ENCODE measurements at places on chromosomes 7 and 10.

DNA sequence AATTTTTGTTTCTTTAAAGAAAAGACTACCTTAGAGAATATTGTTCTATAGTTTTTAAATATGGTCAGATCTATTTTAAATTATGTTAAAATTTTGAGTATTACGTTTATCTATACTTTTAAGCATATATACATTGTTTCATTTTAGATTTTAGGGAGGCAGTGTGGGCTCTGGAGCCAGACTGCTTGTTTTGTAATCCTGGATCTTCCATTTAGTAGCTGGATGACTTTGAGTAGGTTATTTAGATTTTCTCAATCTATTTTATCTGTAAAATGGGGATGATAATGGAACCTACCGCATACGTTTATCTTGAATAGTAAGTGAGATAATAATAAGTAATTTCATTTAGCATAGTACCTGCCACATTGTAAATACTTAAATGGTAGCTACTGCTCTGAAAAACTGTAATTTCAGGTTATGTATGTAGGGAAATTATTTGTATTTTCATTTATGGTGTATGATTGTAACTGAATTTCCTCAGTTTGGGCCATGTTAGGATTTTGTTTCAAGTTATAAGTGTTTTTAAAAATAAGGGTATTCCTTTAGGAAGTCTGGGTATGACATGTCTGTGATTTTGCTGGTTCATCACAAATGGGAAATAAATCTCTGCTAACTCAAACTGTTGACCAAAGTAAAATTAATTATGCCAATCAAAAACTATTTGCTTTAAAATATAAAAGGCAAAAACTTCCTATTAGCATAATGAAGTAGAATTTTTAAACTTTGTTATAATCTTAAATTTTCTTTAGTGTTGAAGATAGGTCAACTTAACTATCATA, 6.5 kb downstream of the PTEN start:
- no peak for DNase-seq

- peak; percentile 69 for DNase-seq
Measured at GRCh38 chr7:17099083-17099973, 199.1 kb upstream of the AHR start.

- DNase-seq, result no peak
Measured at GRCh38 chr7:867406-868188, 8.8 kb upstream of the GET4 start.

GRCh38 chr10:3482200-3482993, 302.6 kb downstream of the KLF6 start:
- DNase-seq, result peak; percentile 88

DNA sequence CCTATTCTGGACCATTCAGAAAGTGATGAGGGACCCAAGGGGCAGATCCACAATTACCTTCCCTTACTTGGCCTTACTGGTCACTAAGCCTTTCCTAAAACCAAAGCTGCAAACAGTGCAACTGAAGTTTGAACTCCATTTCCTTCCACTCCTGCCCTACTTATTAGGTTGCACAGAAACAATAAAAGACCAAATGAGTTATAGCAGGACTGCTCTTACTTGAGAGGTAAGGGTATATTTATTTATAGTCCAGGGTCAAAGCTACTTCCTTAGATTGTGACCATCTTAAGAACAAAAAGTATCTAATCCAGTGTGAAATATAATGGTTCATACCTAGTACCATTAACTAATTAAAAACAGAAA, 27.0 kb downstream of the CDK6 start:
- no peak for DNase-seq

GRCh38 chr7:155261031-155261985, 36.4 kb upstream of the INSIG1 start:
- no peak for DNase-seq

GRCh38 chr10:61248013-61248412, 205.2 kb downstream of the TMEM26 start:
- no peak for DNase-seq

DNA sequence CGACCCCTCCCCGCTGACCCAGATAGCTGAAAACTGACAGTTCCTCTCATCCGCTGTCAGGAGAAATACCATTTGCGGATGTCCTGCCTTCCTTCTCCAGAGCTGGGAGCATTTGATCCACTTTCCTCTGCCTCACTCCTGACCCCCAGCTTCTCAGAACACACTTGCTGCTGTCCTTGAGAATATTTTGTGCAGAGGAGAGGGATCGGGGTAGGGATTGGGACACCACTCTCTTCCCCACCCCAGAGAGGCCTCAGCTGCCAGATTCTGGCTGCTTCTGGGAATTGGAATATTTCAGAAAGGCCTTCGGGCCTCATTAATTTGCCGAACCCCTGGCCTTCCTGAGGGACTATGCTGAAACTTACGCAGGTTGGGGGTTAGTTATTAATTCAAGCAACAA, 97.0 kb downstream of the C10orf105 start:
- DNase-seq, result no peak

GRCh38 chr10:74842301-74842954, 16.0 kb downstream of the KAT6B start:
- no peak for DNase-seq

GRCh38 chr7:76037310-76037709, 10.5 kb downstream of the STYXL1 start:
- no peak for DNase-seq

DNA sequence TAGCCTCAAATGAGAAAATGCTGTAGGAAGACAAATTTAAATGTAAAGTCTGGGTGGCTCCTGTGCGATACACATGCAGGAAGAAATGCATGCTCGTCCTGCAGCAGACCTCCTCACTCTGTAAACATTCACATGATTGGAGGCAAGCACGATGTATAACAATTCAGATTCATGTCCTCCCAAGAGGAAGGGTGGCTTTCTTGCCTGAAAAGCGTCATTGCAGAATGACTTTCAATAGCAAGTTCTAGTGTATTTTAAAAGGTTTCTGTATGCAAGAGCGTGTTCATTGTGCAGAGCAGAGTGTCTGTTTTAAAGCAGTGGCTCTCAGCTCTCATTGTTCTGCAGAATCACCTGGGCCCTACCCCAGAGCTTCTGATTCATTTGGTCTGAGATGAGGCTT, 170.3 kb upstream of the CELF2 start:
- DNase-seq, result no peak

DNA sequence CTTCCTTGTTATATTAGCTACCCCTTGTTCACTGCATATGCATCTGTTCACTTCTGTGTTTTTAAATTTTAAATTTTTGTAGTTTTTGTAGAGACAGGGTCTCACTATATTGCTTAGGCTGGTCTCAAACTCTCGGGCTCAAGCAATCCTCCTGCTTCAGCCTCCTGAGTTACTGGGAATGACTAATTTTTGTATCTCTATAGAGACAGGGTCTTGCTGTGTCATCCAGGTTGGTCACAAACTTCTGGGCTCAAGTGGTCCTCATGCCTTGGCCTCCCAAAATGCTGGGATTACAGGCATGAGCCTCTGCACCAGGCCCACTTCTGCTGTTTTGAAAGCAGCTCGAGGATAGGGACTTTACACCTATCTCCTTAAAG, 64.6 kb downstream of the PRTFDC1 start:
- DNase-seq, result no peak

DNA sequence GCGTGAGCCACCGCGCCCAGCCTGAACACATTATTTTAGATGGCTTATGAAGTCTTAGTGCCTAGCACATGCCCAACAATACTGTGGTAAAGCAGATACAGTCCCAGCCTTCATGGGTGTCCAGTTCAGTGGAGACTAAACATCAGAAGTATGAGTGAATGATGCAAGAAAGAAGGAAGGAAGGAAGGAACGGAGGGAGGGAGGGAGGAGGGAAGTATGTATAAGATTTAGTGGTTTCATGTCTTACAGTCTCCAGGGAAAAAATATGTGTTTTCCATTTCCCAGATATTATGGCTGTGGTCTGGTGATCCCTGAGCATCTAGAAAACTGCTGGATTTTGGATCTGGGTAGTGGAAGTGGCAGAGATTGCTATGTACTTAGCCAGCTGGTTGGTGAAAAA, 2.9 kb downstream of the AS3MT start:
- DNase-seq, result no peak

- DNase-seq, result no peak
Measured at GRCh38 chr10:116970050-116970449, 34.9 kb downstream of the SHTN1 start.

GRCh38 chr7:123537026-123537642, 2.7 kb upstream of the IQUB start:
- DNase-seq, result no peak

- DNase-seq, result no peak
Measured at GRCh38 chr7:37262181-37262580, 186.5 kb downstream of the ELMO1 start.

GRCh38 chr10:117537436-117537903, 5.1 kb upstream of the EMX2 start:
- DNase-seq, result no peak

DNA sequence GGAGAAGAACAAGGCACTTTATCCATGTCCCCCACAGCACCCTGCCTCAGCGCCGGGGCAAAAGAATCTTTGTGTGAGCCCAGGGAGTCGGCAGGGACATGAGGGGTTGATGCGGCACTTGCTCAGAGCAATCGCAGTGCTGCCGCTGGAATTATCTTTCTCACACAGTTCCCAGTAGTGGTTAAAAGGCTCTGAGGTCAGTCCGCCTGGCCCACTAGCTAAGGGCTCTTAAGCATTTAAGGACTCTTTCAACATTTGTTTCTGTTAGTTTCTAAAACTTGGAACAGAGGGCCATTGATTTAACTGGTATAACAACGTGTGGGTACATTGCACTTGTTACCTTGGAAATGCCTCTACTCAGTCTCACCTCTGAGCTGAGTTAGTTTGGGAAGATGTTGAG, 208.0 kb upstream of the C7orf33 start:
- no peak for DNase-seq

- DNase-seq, result no peak
Measured at GRCh38 chr7:50368366-50368765, 63.9 kb downstream of the IKZF1 start.

- peak; percentile 57 for DNase-seq
Measured at GRCh38 chr7:121961089-121961867, 88.3 kb downstream of the PTPRZ1 start.

DNA sequence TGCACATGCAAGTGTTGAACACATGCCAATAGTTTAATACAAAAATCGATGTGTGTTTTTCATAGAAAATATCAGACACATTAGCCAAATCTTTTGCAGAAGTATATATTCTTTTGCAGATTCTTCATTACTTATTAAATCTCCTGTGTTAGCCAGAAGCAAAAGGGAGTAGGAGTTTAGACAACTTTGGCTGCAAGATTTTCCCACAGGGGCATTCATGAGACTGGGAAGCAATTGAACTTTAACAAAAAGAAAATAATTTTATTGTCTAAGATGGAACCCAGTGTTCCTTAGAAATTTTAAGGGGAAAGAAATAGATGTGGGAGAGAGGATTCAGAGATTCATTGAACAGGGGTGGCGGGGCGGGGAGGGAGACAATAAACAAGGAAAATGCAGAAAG, 1336.0 kb downstream of the GATA3 start:
- no peak for DNase-seq

DNA sequence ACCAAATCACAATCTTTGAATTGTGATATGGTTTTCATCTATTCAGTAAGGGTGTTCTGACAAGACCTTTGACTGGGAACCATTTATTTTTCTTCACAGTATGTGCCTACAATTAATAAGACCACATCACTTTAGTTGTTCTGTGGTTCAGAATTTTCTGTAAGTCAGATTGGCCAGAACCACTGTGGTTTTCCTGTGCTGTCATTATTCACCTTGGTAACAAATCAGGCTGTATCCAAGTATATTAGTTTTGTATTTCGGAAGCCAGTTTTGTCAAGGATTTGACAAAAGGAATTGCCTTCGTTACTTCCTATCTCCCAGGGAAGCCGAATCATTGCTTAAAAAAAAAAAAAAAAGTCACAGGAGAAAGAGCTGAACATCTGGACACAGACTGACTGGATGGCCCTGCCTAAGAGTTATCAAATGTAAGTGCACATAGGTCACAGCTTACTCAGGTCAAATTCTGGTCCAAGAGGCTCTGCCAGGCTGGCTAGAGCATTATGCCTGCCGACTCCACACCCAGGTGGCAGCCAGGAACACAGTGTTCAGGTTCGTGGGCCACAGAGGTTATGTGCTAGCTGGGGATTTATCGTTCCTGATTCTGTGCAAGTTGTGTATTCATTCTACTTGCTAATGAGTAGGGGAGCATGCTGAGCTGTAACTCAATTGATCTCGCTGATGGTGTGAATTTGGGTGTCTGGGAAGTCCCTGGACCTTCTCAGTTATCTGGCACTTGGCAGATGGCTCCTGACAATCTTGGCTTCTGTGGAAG, 175.3 kb downstream of the JAZF1 start:
- DNase-seq, result no peak

DNA sequence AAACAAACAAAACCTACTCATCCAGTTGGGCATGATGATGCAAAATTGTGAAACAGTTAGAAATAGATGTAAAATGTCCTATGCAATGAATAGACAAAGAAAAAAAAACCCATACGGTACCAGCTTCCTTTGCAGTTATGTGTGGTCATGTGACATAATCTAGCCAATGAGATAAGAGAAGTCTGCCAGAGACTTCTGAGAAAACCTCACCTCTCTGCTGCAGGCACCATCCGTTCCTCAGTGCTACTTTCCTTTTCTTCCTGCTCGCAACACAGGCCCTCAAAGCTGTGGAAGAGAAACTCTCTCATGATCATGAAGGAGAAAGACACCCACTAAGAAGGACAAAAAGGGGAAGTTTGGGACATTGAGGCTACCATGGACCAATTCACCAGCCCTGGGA, 76.8 kb upstream of the CARD11 start:
- DNase-seq, result no peak

DNA sequence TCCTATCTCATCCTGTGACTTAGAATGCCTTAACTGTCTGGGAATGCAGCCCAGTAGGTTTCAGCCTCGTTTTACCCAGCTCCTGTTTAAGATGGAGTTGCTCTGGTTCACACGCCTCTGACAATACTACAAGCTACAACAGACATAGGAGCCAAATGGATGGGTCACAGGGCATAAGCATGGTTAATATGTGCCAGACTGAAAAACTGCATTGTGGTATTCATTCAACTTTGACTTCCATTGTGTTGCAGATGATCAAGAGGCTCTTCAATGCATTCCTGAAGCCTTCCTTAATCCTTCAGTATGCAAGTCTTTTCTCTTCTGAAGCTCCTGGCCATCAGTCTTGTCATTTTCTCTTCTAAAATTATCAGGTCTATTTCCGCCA, 20.3 kb upstream of the RNF32 start:
- DNase-seq, result no peak

- no peak for DNase-seq
Measured at GRCh38 chr7:149293338-149293737, 31.3 kb downstream of the ZNF783 start.

GRCh38 chr10:94103801-94104221, 110.1 kb downstream of the PLCE1 start:
- no peak for DNase-seq

DNA sequence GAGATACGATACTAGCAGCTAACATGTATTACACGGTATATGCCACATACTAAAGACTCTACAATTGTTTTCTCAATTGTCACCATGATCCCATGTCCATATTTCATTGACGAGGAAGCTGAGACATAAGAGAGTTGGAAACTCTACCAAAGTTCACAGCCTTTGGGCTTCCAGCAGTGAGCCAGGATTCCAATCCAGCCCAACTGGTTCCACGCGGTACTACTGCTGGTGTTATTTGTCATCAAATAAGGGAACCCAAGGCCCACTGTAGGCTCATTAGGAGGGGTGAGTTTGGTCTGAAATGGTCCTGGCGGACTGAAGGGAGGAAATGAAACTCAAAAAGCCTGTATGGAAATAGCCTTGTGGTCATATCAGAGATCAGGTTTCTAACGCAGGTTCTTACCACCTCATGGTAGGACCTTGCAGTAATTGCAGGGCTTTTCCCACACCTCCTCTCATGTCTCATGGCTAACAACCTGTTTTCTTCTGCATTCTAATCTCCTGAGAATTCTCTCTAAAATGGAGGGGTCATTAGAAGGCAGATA, 814.6 kb downstream of the LRMDA start:
- DNase-seq, result no peak
